COR-L47 (cell line): ENCODE measurements at places on chromosomes 1 and 21.

DNA sequence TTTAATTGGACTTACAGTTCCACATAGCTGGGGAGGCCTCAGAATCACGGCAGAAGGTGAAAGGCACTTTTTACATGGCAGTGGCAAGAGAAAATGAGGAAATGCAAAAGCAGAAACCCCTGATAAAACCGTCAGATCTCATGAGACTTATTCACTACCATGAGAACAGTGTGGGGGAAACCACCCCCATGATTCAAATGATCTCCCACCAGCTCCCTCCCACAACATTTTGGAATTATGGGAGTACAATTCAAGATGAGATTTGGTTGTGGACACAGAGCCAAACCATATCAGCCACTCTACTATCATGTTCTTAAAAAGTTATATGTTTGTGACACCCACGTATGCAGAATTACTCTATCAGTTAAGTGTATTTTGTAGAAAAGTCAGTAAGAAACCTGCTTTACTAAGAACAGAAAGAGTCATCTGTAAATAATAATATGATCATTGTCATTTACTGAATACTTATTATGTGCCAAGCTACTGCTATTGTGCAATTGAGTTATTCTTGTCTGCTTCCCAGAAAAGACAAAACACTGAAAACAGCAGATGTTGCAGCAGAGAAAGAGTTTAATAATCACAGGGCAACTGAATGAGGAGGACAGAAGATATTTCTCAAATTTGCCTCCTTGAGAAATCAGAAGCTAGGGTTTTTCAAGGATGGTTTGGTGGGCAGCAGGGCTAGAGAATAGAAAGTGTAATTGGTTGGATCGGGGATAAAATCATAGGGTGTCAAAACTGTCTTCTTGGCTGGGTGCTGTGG is 207.7 kb upstream of the FGGY start:
- DNase-seq, result no peak

DNA sequence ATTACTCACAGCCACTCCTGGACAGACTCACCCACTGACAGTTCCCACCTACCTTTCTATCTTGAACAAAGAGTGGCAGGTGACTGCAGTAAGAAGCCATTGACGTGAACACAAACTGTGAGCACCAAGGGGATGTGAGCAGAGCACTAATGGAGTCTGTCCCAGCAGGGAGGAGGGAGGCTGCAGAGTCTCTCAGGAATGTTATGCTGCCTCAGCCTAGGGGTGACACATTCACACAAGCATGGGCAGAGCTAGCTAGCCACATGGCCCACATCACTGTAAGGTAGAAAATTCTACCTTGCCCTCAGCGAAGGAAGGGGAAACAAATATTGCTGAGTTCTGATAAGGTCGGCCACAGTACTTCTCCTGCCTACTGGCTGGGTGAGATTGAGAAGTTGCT is 56.8 kb upstream of the PTGFRN start:
- no peak for DNase-seq

- no peak for DNase-seq
Measured at GRCh38 chr1:46503421-46503820, 13.8 kb downstream of the DMBX1 start.

DNA sequence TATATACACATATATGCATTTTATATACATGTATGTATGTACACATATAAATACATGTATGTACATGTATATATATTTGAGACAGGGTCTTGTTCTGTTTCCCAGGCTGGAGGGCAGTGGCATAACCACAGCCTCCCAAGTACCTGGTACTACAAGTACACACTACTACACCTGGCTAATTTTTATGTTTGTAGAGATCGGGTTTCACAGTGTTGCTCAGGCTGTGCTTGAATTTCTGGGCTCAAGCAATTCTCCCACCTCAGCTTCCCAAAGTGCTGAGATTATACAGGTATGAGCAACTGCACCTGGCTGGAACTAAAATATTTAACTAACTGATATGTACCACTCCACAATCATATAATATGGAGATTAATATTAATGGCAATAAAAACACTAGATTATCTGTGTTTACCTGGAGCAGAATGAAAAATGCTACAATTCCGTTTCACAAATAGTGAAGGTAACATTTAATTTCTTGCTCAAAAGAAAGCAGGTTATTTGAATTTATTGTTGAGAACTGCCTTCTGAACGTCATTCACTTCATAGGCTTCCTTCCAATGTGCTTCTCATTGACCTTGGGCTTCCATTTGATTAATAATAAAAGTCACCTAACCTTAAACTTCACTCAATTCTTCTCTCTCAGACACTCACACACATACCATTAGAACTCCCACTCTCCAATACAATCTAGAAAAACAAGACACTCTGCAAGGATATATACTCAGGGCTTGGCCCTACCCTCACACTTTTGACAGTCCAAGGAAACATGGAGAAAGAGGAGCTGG is 57.0 kb downstream of the PTGER3 start:
- peak; percentile 42 for DNase-seq

DNA sequence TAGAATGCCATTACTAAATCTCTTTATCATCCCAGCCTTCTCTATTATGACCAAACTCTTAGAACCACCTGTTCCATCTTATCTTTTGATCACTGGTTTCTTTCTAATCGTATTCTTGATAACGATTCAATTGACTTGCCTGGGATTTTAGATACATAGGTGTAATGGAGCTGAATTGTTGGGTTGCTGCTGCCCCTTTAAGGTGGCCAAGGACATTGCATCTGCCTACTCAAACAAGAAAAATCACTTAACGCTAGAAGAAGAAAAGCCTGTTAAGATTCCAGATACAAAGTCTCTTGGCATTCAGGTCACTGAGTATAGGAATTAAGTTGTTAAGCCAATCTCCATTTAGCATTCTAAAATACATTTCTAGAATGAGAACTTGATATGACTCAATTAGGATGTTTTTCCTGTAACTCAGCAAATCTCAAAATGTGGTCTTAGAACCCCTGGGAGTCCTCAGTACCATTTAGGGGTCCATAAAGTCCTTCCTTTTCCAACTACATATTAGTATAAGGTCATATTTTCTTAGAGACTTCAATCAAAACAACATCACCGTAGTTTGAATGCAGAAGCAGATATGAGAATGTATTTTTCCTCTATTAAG is 12.4 kb downstream of the NEXN start:
- peak; percentile 44 for DNase-seq

GRCh38 chr1:26856604-26857469 is 6.1 kb upstream of the SFN start:
- no peak for DNase-seq

DNA sequence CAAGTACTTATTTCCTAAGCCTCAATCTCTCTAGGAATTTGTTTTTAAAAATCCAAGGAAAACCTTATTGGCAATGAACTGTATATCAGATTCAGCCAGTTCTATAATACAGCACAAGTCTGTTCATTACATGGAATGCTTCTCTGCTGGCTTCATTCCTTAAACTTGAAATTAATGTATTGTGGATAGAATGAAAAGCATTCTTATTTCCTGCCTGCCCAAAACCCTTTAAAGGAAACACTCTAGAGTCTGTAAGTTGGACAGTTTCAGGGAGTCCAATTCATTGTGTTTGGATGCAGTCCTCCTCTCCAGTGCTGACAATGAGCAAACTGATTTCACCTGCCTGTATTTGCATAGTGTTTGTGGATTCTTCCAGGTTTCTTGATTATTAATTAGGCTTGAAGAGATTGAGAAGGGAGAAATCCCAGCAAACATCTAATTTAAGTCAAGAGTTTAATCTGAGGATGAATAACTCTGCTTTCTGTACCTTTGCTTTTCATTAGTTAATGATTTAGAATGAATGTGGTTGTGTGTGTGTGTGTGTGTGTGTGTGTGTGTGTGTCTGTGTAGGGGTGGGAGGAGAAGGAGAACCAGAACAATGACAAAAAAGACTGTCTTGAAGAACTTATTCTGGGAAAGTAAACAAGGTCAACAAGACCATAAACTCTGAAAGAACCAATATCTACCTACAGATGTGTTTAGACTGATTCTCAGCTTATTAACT is 61.2 kb downstream of the CACHD1 start:
- no peak for DNase-seq

DNA sequence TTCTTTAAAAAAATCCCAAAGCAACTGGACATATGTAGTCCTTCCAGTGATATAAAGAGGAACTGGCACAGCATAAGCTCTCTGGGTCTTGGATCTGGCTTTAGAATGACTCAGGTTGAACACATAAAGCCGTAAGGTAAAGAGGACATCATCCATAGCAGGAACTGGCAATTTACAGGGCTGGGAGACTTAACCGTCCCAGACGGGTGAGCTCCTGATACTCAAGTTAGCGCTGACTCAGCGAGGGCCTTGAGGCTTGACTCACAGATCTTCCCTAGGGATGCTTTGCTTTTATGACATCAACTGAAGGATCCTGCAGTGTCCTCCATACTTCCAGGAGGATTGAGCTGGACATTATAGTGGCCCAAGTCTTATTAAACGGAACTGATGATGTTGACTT is 154.1 kb downstream of the CLIC6 start:
- no peak for DNase-seq

- DNase-seq, result no peak
Measured at GRCh38 chr1:245263529-245264095, 108.8 kb downstream of the KIF26B start.

DNA sequence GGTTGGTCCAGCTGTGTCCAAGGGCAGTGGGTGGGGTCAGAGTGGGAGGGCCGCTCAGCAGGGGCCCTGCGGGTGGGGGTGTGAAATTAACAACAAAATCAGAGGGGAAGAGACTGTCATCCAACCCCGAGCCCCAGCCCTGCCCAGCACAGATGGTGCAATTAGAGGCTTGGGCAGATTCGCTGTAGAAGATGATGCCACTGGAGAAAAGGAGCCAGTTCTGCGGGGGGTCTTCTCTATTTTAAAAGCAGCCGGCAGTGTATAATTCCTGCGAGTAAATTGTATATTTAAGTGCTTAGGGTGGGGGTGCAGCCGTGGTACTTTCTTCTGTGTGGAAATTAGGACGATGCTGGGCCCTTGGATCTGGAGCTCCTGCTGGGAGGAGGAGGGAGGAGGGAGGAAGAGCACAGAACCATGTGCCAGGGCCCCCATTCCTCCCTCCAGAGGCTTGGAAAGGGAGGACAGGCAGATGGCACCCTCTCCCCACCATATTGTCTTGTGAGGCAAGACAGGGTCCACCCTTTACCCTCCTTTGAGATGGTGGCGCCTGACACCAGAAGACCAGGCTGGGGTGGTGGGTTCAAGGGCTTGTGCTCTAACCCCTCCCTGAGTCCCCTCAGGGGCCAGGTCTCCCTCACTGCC is 89.2 kb downstream of the ACTL8 start:
- DNase-seq, result no peak

GRCh38 chr1:147504801-147505311 is 36.4 kb upstream of the BCL9 start:
- peak; percentile 42 for DNase-seq

DNA sequence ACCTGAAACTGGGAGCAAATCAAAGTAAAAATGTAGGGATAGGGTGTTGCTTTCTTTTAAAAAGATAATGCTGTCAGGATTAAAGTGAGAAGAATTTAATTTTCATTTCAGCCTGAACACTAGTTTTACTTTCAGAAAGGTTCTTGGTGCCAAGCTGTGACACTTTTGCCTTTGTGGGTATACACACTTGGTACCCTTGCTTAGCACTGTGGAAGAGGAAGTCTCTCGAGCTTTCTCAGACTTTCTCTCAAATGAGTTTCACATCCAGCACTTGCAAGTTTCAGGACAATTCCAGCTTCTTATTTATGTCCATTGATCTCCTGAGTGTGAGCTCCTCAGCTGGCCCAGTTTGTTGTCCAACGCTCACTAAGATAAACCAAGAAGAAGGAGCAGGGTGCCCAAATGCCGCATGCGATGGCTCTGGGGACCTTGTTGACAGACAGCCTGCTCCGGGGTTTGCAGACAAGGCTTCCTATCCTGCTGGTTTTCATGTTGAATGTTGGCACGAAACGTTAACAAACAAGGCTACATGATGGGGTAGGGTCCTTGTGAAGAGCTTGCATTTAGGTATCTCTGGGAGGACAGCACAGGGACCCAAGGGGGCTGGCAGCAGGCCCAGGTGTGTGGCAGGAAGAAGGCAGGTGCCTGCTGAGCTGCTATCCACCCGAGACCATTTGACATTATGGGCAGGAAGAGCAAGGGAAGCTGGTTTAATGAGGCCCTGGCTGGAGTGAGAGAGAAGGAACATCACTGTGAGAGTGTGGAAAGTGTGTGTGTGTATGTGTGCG is 79.7 kb downstream of the POFUT2 start:
- DNase-seq, result peak; percentile 66

DNA sequence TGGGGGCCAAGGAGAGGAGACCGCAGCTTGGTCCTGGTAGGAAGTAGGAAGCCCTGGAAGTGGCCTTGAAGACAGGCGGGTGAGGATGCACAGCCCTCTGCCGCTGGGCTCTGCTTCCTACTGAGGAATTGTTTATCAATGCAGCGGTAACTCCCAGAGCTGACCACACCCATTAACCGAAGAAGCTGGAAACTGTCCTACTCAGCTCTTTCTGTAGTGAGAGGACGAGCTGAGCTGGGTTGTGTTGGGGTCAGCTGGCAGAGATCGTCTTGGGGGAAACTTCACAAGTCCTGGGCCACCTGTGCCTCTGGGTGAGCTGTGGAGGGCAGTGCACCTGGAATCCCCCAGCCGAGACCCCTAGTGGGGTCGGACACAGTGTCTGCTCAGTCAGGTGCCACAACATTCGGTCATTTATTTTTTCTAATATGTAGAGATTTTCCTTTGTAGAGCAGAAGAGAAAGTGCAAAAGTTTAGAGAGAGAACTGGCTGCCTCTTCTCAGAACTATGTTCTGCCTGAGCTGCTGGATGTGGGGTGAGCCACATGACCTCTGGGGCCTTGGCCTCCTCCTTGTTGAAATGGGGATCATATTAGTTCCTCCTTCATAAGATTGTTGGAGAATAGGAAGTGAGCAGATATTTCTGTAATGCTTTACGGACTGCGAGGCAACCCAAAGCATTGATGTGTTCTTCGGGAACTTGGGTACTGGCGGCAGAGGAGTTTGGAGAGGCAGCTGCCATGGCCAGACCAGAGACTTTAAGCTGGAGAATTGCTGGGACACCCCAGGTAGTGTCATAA is 3.6 kb downstream of the NECAP2 start:
- no peak for DNase-seq

- no peak for DNase-seq
Measured at GRCh38 chr1:162265983-162266382, 110.7 kb downstream of the SPATA46 start.

- DNase-seq, result peak; percentile 72
Measured at GRCh38 chr1:213987422-213987926, 299 bp upstream of the PROX1 start.

GRCh38 chr1:192732787-192733186 is 76.1 kb upstream of the RGS2 start:
- DNase-seq, result no peak

- no peak for DNase-seq
Measured at GRCh38 chr1:208868554-208868953, 624.4 kb upstream of the PLXNA2 start.

DNA sequence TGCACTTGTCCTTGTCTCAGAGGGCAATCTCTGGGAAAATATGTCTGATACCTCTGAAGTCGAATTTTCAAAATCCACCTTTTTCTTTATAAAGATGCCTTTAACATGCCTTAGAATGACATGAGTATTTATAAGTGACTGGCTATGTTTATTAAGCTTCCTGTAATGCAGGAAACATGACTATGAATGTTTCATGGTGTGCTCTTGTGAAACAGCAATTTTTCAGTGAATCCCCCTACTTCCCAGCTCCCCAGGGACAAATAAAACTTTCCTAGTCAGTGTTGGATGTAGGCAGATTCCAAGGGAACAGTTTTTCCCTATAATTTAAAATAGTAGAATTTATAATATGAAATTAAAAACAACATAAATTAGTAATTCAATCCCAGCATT is 437.0 kb downstream of the LMO4 start:
- DNase-seq, result no peak
